ENCODE measurements at places on chromosomes 11 and 22.
A peak's percentile ranks its signal among the peaks of the same experiment; 100 is the strongest.

- no peak for DNase-seq
Observed at GRCh38 chr11:119305556-119306372, 11.2 kb downstream of the MCAM start.

DNA sequence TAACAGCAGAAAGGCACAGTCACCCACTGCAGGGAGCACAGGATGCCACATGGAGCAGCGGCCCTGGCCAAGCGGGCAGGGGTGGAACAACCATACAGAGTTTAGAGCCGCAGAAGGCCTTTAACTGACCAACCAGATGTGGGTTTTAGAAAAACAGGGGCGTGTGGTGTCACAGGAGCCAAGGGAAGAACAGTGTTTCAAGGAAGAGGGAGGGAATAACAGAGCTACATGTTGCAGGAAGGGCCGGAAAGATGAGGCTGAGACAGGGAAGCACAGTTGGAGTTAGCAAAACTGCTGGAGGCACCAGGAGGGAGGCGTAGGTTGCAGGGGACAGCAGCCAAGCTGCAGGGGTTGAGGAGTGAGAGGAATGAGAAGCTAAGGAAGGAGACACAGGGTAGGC lies 7.8 kb upstream of the NAA40 start:
- no peak for DNase-seq

DNA sequence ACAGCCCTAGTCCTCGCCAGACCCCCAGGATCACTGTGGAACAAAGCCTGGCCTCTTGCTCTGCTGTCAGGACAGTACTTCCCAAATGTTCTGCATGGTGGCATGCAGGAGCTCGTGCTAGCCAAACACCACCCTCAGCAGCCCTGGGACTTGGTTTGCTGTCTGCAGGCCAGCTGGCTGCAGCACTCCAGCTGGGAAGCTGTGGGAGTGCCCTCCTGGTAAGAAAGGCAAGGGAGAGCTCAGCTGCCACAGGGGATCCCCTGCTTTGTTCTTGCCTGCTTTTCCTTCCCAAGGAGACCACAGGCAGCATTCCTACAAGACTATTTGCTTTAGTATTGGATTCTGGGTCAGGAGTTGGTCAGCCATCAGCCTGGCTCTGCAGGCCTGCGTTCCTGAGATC lies 27.9 kb downstream of the TCIRG1 start:
- no peak for DNase-seq

DNA sequence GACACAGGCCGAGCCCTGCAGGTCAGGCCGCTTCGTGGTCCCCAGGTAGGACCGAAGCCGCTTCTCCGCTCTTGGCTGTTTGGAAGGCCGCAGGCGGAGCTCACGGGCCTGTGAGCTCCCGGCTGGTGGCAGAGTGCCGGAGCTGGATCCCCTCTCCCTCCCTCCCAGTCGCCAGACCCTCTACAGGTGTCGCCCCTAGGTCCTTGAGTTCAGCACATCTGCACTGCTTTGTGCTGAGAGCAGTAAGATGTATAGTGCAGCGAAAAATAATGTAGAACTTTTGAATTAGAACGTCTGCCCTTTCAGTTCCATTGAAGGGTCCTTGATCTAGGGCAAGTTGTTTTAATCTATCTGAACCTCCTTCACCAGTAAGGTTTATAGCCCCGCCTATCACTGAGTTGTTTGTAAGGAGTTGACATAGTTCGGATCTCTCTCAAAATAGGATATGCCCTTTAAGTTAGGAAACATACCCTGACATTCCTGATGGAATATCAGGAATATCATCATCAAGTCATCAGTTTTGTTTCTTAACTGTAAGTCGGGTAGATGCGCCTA lies 419 bp downstream of the ANKRD49 start:
- DNase-seq = peak; percentile 6

- no peak for DNase-seq
Observed at GRCh38 chr11:80632691-80633090, 1191.9 kb upstream of the TENM4 start.

DNA sequence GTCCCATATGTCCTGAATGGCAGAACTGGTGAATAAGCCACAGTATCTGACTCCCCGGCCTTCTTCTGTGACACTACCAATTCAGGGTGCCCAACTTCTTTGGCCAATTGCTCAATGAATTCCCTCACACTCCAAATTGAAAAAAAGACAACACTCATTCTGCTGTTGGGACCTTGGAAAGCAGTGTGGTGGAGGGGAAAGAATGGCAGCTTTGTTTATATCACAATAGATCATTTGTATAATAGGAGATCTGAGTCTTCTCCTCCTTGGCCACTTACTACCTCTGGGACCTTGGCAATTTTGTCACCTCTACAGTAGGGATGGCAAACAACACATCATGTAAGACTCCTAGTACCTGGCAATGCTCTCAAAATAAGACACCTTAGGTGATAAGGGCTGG lies 64.6 kb downstream of the OPCML start:
- no peak for DNase-seq

- DNase-seq = no peak
Observed at GRCh38 chr22:20853236-20853660, 5.4 kb downstream of the PI4KA start.

DNA sequence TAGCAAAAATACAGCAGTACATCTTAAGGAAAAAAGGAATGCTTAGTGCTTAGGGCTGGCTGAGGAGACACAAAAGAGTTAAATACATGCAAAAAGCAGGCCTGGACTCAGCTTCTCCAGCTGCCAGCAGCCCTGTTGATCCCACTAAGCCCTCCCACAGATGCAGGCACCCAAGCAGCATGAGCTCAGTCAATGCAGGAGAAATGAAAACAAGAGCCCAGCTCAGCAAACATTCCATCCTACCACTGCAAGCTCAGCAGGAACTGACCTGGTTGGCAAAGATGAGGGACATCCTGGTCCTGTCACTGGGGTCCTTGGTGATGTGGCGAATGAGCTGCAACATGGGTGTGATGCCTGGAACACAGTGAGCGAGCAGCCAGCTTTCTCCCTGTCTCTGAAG lies 5.8 kb downstream of the CYB5R2 start:
- DNase-seq = no peak

- DNase-seq = no peak
Observed at GRCh38 chr22:21753374-21754111, 17.9 kb upstream of the YPEL1 start.

GRCh38 chr22:37014835-37015586 lies 4.2 kb downstream of the TST start:
- no peak for DNase-seq

DNA sequence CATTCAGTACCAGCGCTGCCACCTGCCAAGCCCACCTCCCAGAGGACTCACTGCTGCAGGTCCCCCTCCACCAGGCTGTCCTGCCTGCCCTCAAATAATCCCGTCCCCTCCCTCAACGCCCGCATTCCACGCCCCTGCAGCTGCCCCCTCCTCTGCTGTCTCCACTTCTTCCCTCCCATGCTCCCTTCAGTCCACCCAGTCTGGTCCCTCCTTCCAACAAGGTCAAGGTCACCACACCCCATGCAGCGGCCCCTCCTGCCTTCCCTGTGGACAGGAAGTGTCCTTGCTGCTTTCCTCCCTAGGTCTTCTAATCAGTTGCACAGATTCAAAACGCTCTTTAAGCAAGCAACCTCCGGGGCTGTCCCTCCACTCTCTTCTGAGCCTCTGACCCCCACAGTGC lies 12.1 kb downstream of the MACROD1 start:
- no peak for DNase-seq

- no peak for DNase-seq
Observed at GRCh38 chr11:11312738-11313137, 40.3 kb downstream of the CSNK2A3 start.

DNA sequence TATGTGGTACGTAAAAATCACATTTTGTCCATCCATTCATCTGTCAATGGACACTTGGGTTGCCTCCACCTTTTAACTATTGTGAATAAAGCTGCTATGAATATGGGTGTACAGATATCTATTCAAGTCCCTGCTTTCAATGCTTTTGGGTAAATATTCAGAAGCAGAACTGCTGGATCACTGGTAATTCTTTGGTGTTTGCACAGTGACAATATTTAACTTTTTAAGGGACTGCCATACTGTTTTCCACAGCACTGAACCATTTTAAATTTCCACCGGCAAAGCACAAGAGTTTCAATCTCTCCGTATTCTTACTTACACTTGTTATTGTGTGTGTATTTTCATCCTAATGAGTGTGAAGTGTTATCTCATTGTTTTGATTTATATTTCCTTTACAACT lies 79.4 kb downstream of the RBFOX2 start:
- DNase-seq = no peak

GRCh38 chr11:4065601-4066377 lies 28.8 kb upstream of the RRM1 start:
- DNase-seq = no peak

DNA sequence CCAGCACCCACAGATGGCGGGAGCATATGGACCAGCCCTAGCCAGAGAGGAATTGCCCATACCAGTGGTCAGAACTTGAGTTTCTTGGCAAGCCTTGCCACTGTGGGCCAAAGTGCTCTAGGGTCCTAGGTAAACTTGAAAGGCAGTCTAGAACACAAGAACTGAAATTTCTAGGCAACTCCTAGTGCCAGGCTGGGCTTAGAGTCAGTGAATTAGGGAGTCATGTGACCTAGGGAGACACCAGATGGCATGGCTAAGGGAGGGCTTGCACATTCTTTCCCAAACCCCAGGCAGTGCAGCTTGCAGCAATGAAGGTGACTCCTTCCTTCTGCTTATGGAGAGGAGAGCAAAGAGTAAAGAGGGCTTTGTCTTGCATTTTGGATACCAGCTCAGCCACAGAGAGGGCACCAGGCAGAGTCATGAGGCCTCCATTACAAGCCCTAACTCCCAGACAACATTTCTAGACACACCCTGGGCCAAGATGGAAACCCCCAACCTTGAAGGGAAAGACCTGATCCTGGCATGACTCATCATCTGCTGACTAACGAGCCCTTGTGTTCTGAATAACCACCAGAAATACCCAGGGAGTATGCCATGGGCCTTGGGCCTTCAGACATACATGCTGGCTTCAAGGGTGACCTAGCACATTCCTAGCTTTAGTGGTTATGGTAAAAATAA lies 19.2 kb upstream of the OR56A3 start:
- no peak for DNase-seq

- DNase-seq = peak; percentile 37
Observed at GRCh38 chr11:18633256-18634139, 644 bp downstream of the SPTY2D1 start.

DNA sequence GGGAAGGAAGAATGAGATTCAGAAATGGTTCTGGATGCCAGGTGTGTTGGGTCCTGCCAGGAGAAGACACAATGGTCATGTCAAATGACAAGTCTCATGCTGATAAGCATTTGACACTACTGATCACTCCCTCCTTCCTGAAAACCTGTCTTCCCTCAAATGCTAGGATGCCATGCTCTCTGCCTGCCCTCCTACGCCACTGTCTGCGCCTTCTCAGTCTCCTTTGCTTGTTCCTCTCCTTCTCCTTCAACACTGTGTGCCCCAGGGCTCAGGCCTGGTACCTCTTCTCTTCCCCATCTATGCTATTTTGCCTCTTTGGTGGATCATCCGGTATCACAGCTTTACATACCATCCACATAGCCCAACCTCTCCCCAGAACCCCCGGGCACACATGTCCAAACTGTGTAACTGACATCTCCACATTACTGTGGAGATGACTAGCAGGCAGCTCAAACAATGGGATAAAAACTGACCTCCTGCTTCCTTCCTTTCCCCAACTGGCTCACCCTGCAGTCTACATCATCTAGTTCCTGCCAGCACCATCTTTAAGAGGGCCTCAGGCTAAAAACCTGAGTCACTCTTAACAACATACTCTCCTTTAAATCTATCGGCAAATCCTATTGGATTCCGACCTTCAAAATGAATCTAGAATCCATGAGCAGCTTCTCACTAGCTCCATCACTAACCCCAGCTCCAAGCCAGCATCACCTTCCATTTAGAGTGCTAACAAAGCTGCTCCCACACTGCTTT lies 8.2 kb downstream of the AP1B1 start:
- DNase-seq = no peak

- DNase-seq = no peak
Observed at GRCh38 chr22:50184004-50184901, 1.5 kb upstream of the TRABD start.

GRCh38 chr11:108854346-108854745 lies 189.5 kb downstream of the DDX10 start:
- DNase-seq = peak; percentile 29

DNA sequence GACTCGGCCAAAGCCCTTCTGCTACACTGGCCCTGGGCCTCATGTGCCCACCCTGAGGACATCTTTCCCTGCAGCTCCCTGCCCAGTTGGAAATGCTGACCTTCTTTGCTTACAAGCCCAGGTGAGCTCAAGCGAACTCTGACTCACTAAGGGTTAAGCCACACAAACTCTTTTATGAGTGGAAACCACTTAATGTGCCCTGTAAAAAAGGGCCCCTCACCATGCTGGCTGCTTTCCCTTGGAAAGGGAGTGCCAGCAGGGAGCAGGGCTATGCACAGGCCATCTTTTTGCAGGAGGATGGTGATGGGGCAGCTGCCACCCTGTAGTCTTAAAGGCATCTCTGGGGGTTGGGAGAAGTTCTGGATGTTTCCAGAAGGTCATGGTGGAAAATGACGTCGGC lies 18.7 kb downstream of the EHF start:
- DNase-seq = no peak

- DNase-seq = no peak
Observed at GRCh38 chr11:78763664-78764063, 189.0 kb upstream of the NARS2 start.

GRCh38 chr11:113278481-113278880 lies 35.9 kb upstream of the TTC12 start:
- DNase-seq = no peak

GRCh38 chr11:109956124-109956793 lies 136.9 kb upstream of the ZC3H12C start:
- no peak for DNase-seq

DNA sequence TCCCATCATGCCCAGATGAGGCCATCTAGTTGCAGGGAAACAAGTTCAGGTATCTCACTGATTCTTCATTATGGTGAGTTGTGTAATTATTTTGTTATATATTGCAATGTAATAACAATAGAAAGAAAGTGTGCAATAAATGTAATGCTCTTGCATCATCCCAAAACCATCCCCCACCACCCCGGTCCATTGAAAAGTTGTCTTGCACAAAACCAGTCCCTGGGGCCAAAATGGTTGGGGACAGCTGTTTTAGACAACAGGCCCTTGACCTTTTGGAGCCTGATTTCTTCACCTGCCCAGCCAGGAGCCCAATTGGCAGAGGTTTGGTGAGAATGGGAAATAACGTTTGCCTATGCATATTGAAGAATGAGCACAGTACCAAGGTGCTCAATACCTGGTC lies 15.9 kb downstream of the MPEG1 start:
- DNase-seq = no peak

All from CD4-positive, alpha-beta T cell treated with Interleukin-4 for 4 hours (primary cell).